ENCODE measurements at places on chromosomes 3 and 15.

DNA sequence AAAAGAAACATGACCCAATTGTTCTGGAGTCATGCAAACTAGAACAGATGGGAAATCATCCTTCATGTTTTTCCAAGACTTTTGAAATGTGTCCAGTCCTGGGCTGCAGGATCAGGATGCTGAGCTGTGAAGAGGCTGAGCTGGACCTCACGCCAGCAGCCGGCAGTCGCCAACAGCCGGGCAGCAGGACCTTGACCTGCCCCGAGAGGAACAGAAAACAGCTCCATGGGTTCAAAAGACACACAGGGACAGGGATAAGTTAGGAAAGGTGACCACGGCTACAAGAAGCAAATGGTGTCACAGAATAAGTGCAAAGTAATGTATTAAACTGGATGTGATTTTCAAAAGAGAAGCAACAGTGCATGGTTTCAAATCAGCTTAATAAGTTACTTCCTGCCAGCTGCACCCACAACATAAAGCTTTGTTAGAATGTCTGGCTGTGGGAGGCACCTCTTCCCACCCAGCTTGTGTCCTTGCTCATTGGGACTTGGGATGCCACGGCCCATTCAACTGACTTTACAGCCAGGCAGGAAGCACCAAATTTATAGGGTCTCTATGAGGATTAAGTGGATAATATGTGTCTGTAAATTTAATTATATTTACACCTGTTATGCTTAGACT, 266.4 kb downstream of the GABRG3 start:
- DNase-seq, result no peak

- DNase-seq, result no peak
These were observed 5.1 kb downstream of the RCN2 start for GRCh38 chr15:76936671-76937070.

DNA sequence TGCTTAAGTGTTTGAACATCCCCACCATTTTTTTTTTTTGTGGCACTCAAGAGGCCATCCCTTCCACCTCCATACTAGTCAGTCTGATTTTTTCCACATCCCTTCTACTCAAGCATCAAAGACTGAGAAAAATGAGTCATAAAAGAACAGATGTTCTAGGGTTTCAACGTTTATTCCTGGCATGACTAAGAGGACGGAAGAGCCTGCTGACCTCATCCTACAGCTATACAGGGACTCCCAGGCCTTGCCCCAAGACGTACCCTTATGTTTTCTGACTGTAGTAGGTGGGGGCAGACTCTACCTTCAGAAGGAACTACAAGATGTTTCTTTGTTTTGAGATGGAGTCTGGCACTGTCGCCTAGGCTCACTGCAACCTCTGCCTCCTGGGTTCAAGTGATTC, 3.3 kb upstream of the ITPKA start:
- no peak for DNase-seq

GRCh38 chr15:89847101-89847500, 32.4 kb upstream of the ANPEP start:
- DNase-seq, result no peak

Data from stimulated activated CD4-positive, alpha-beta T cell treated with anti-CD3 and anti-CD28 coated beads, Interleukin-12 subunit alpha, Interleukin-12 subunit beta, amount 100 ng/mL, for 4 hours (primary cell).